Posterior vena cava (tissue), 2 donors: ENCODE measurements at places on chromosomes 12 and 14.

DNA sequence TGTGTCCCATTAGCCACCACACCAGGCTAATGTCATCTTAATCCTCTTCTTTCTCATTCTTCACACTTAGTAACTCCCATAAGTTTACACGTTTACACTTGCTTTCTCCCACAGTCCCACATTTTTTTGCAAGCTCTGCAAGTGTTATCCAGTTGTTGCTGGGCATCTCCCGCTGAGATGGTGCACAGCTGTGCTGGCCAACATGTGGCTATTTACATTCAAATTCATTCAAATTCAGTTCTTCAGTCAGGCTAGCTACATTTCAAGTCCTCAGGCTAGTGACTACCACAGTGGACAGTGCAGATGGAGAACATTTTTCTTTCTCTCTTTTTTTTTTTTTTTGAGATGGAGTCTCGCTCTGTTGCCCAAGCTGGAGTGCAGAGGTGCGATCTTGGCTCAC lies 9.8 kb upstream of the TEAD4 start:
- no peak for DNase-seq

DNA sequence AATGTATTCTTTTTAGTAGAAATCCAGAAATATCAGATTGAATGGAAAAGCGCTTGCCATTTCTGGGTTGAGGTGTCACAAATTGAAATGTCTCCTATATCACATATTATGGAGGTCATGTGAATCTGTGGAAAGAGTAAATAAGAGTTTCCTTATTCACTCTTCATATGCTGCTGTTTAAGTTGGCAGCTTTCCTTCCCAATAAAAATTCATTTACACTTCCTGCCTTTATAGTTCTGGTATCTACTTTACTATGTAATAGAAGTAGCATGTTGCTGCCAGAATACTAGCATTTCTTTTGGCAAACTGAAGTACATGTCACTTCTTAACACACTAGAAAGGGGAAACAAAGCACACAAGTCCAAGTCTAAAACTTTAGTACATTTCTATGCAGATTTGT lies 60.8 kb downstream of the SDR9C7 start:
- no peak for DNase-seq

DNA sequence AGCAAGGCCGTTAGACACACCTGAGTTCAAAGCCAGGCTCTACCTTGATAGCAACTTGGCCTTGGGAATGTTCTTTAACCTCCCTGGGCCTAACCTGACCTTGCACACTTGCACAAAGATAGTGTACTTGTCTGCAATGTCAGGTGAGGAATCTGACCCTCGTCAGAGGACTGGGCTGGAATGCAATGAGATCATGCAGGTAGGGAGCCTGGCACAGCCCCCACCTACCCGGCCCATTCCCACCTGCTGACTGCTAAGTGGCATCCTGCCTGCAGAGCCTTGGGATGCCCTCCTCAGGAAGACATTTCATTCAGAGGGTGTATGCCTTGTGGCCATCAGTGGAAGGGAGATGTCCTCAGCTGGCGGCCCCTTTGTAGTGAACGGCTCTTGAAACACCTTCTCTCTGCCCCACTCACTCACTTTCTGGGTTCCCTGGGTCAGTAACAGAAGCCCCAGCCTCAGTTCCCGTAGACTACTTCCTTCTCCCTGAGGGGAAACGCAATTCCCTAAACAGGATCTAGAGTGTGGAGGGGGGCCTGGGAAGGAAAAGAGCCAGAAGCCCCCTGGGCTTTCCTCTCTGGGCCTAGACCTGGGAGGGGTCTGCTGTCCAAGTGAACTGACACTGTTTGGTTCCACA lies 68.0 kb upstream of the DICER1 start:
- no peak for DNase-seq

GRCh38 chr12:113900716-113901115 lies 65.4 kb downstream of the RBM19 start:
- no peak for DNase-seq

DNA sequence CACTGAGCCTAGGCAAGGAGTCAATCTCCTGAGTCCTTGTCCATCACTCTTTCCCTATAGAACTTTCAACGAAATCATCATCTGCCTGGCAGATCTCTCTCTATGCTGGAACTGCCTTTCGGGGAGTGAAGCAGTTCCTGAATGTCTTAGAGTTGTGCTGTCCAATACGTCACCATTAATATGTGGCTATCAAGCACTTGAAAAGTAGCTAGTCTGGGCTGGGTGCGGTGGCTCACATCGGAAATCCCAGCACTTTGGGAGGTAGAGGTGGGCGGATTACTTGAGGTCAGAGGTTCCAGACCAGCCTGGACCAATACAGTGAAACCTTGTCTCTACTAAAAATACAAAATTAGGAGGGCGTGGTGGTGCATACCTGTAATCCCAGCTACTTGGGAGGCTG lies 35.1 kb downstream of the NRDE2 start:
- no peak for DNase-seq

DNA sequence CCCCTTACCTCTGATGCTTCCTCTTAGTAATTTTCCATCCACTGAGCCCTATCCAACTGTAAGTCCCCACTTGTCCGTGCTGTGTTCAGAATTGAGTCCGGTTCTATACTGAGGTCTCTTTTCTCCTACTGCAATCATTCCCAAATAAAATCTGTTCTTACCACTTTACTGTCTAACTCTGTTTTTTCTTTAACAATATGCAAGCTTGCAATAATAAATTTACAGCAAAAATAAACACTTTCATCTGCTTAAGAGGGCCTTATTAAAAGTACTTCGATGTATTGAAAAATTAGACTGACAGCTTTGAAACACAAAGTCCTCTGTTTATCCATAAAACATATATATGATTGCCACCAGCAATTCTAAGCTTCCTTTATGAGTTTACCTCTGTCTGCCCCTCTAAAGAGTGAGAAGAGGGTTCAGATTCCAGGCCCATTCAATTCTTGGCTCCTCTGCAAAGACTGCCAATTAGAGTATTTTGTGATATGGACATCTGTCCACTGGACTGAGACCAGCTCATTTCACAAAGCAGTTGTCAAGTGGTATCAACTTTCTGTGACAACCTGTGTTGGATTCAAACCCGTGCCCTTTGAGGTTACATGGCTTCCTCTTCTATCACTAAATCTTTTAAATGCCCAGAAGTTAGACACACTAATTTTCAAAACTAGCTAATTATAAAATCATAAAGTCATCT lies 39.9 kb upstream of the G2E3 start:
- DNase-seq = no peak

DNA sequence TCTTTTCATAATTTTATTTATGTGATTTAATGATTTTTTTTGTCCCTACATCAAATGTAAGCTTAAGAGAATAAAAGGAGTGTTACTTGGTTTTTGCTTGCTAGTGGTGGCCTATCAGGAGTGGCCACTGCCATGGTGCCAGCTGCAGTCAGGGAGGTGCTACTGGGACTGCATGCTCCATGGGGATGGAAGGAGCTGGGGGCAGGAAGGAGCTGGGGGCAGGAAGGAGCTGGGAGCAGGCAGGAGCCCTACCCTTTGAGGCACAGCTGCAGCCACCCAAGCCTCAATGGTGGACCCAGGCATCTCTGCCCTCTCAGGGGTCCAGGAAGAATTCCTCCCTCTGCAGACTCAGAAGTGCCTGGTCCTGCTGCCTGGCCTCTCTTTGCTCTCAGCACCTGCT lies 796.0 kb downstream of the SLC16A7 start:
- peak; percentile 30 for DNase-seq
